ENCODE measurements at places on chromosomes 6 and 20.

DNA sequence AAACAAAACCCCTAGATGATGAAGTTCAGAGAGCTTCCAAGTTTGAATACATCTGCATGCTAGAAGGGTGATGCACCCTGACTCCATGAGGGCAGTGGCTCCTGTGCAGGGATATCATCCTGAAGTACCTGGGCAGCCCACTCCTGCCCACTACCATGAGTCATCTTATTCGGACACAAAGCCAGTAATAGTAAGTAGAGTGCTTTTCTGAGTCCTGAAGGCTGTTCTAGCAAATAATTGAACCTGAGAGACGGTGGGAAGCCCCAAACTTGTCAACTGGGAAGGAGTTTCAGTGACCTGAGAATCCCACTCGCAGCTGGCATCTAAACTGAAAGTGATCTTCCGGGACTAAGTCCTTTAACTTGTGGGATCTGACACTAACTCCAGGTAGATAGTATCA is 152.9 kb upstream of the COL21A1 start:
- DNase-seq = no peak

- peak; percentile 52 for DNase-seq
Measured at GRCh38 chr20:23446505-23446904, 6.2 kb downstream of the CST11 start.

DNA sequence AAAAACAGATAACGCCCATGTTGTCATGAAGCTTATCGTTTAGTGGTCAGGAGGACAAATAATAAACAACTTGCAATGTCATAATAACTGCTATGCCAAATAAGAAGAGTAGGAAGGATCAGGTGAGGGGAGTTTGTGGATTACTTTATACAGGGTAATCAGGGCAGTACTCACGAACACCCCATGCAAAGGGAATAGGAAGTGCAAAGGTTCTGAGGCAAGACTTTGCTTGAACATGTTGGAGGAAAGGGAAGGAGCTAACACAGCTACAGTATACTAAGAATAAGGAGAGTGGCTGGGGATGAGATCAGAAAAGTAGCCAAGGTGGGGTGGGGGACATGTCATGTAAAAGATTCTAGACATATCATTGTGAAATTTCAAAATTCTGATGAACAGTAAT is 292.0 kb upstream of the RUNX2 start:
- DNase-seq = no peak

GRCh38 chr20:38559764-38560163 is 21.2 kb upstream of the ADIG start:
- DNase-seq = no peak

- no peak for DNase-seq
Measured at GRCh38 chr20:44590980-44591778, 8.8 kb downstream of the PKIG start.

DNA sequence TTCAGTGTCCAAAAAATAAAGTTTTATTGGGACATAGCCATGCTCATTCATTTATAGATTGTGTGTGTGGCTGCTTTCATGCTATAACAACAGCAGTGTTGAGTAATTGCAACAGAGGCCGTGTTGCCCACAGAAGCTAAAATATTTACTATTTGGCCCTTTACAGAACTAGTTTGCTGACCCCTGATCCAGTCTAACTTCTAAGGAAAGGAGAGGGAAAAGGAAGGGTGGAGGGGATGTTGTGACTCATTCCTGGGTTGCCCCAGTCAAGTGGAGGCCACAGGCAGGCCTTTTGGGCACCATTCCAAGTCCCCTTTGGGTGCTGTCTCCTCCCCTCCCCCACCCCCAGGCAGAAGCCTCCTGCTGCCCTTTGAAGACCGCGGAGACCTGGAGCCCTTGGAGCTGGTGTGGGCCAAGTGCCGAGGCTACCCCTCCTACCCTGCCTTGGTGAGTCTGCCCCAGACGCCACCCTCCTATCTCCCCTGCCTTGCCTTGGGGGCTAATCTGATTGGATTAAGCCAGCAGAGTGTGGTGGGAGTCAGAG is 28.4 kb downstream of the BRPF3 start:
- DNase-seq = no peak

GRCh38 chr6:29680904-29681303 is at the start of gene ZFP57:
Gene ZFP57 (minus strand): TSS chr6:29681152. CDS start chr6:29677003, 4,149 bp downstream.
- DNase-seq = no peak

GRCh38 chr6:46838033-46838432 is 44.8 kb downstream of the MEP1A start:
- no peak for DNase-seq

DNA sequence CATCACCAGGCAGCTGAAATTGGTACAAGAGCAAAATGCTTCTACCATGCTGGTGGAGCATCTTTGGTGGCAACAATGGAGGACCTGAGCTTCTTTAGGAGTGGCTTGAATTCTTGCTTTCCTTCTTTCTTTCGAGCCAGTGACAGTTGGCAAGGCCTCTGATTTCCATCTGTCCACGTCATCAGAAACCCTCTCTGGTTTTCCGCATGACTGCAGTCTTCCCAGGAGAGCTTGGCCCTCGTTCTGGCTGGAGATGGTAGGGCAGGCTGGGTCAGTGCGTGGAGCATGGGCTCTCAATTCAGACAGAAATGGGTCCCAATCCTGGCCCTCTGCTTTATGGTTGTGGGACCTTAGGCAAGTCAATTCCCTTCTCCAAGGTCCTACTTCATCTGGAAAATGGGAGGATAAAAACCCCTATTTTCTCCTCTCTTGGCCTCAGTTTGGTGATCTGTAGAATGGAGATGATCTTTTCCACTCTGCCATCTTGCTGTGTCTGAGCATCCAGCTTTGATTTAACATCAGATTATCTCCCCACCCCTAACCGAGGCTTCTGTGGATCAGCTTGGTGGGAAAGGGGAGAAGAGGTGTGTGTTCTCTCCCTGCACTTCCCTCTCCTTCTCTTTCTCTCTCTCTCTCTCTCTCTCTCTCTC is 3.6 kb upstream of the BPIFB1 start:
- no peak for DNase-seq

DNA sequence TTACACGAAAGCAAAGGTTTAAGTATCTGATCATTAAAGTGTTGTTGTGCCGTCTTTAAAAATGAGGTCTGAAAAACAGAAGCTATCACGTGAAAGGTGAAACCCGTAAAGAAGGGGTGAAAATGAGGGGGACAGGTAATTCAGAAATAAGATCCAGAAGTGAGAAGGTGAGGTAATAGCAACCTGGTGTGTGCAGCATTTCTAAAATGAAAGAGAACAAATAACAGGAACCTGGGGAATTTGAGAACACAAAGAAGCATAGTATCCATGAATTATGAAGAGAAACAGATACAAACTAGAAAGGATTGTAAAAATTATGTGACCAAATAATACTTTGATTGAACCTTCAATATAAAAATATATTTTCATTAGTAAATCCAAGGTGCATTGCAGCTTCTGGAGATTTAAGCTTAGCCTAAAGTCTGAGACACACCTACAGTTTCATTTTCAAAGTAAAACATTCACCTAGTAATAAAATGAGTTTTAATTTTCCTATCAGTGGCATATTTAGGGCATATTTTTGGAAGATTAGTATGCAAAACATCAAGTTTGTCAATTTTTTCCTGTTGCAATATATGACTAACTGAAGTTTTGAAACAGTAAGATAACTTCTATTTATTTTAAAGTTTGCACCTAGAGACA is 1.4 kb downstream of the HEY2 start:
- no peak for DNase-seq

DNA sequence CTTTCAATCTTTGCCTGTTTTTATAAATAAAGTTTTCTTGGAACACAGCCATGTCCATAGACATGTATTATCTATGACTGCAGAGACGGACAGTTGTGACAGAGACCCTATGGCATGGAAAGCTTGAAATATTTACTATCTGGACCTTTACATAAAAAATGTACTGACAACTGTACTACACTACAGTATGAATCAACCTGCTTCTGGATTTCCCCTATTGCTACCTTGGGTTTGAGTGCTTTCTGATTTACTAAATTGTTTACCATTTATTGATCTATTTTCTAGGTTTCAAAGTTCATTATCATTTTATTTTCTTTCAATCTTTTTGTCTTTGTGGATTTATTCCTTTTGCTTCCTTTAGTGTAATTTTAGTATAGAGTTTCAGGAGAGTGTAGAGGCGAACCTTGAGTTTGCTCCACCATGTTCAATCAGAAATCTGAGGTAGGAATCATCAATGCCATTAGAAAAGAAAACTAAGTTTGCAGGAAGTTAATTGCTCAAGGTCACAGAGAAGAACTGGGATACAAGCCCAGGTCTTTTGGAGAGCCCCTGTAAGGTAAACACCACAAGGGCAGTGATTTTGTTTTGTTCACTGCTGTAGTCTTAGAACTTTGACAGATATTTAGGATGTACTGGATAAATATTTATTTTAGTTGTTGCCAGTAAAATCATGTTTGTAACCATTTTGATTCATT is 352.8 kb upstream of the SYNCRIP start:
- DNase-seq = no peak

DNA sequence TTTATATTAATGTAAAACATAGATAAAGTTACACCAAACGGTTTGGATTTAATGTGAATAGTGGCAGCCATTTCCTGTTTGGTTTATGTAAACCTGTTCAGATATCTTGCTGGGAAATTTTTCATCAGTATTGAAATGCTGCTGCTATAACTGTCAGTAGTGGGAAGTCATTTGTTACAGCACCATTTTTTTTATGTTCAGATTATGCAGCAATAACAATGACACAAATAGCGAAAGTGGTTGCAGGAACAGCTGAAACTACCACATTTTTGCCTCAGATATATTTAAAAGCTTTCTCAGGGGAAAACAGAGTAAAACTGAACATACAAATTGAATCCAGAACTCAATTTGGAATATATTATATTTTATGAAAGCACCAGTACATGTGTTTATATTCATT is 128.8 kb upstream of the SIM1 start:
- DNase-seq = no peak

Measured in activated CD4-positive, alpha-beta T cell treated with anti-CD3 and anti-CD28 coated beads for 48 hours (primary cell).